ENCODE measurements at places on chromosomes 1 and 21.

DNA sequence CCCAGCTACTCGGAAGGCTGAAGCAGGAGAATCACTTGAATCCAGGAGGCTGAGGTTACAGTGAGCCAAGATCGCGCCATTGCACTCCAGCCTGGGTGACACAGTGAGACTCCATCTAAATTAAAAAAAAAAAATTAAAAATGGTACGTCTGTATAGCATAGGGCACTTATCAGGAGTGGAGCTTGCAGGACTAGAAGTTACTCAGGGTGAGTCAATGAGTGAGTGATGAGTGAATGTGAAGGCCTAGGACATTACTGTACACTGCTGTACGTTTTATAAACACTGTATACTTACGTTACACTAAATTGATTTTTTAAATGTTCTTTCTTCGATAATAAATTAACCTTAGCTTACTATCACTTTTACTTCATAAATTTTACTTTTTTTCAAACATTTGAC lies 183.6 kb downstream of the NR5A2 start:
- DNase-seq = no peak

DNA sequence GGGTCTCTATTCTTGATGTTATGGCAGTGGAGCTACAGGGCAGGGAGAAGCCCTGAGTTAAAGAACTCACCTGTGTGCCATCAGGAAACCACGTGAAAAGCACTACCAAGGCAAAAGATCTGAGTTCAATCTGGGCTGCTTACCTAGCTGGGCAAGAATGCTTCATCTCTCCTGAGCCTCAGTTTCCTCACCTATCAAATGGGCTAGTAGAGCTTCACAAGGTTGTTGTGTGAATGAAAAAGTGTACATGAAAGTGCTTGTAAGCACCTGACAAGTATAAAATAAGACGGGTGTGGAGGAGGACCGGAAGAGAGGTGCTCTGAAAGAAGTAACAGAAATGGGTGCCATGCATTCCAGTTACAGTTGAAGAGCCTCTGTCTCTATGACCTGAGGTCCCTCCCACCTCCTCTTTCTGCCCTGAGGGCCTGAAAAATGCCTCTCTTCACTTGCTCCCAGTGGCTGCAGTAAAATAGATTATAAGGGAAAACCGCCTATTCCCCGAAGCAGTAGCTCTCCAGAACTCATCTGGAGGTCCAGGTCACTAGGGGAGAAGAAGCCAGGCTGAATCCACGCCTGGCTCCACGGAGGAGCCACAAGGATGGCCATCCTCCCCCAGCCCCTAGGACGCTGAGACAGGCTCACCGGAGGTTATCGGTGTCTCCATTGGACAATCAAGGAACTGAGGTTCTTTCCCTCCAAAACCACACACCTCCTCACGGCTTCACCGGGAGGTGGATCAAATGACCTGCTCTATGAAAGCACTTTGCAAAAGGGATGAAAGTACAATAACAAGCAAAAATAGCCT lies 1.4 kb downstream of the GPR161 start:
- DNase-seq = no peak

- no peak for DNase-seq
Observed at GRCh38 chr21:44713846-44714245, 2.5 kb upstream of the TSPEAR start.

GRCh38 chr1:82485591-82486369 lies 685.0 kb downstream of the ADGRL2 start:
- DNase-seq = no peak

GRCh38 chr1:53346814-53347176 lies 18.9 kb upstream of the LRP8 start:
- no peak for DNase-seq

- no peak for DNase-seq
Observed at GRCh38 chr1:7384679-7385078, 386.4 kb upstream of the VAMP3 start.

- DNase-seq = no peak
Observed at GRCh38 chr1:184457500-184457899, 70.7 kb downstream of the C1orf21 start.

- no peak for DNase-seq
Observed at GRCh38 chr1:110506541-110506940, 12.4 kb downstream of the KCNA10 start.

GRCh38 chr1:109466452-109467300 lies at the start of gene SYPL2:
Gene SYPL2 (plus strand): TSS chr1:109466546. CDS start chr1:109466844, 298 bp downstream.
- DNase-seq = no peak

DNA sequence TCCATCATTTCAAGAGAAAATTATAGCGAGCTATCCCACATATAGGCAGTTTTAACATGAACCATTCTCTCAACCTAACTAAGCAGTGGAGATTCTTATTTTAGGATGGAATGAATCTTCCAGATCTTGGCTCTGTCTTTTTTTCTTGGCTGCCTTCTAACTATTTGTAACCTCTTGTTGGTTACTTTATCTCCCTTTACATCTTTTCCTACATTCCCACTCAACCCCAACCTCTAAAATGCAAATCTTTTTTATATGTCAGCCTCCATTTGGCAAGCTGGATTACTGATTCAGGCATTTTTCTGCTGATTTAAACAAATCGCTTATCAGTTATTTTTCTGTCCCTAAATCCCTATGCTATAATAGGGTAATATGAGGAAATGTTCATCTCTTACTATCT lies 46.9 kb upstream of the LHX8 start:
- DNase-seq = no peak

GRCh38 chr1:26225033-26225831 lies 8.8 kb upstream of the CEP85 start:
- DNase-seq = peak; percentile 31

GRCh38 chr1:193176113-193176512 lies 10.3 kb downstream of the B3GALT2 start:
- no peak for DNase-seq

GRCh38 chr1:206551986-206552326 lies 44.6 kb downstream of the RASSF5 start:
- DNase-seq = peak; percentile 60

DNA sequence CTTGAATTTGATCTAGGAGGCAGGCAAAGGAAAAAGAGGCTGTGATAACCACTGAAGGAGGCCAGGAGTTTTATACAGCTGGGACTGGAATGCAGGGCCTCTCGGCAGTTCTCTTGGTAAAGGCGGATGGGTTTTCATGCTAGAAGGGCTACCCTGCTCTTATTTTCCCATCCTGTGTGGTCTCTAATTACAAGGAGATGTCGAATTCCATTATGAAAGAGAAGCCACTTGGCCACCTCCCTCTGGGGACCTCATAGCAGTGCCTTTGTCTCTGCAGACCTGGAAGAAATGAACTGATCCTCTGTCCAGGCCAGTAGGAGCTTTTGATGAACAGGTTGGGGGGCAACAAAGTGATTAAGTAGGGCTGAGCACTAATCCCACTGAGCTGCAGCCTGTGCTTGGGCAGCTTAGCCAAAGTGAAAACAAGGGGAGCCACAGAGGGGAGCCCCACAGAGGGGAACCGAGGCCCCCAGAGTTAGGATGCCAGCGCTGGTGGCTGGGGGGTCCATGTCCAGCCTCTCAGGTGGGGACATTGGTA lies 42.2 kb upstream of the BCAR3 start:
- DNase-seq = no peak

- DNase-seq = no peak
Observed at GRCh38 chr1:145982010-145982723, 14.2 kb downstream of the TXNIP start.

- no peak for DNase-seq
Observed at GRCh38 chr1:25468033-25468432, 37.3 kb downstream of the MACO1 start.

DNA sequence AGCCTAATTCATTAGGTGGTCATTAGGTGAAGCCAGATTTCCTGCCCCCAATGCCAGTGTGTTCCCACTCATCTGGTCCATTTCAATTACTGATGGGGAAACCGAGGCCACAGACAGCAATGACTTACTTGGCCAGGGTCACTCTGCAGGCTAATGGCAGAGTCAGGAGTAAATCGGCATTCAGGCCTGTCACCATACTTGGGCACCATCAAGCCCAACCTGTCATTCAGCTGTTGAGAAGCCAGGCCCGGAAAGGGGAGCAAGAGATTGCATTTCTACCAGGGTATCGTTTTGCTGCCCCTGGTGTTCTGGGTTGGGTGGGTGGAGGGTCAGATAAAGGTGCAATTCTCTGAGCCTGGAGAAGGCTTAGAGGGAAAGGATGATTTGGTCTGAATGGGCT lies 8.0 kb upstream of the TMEM61 start:
- DNase-seq = no peak

DNA sequence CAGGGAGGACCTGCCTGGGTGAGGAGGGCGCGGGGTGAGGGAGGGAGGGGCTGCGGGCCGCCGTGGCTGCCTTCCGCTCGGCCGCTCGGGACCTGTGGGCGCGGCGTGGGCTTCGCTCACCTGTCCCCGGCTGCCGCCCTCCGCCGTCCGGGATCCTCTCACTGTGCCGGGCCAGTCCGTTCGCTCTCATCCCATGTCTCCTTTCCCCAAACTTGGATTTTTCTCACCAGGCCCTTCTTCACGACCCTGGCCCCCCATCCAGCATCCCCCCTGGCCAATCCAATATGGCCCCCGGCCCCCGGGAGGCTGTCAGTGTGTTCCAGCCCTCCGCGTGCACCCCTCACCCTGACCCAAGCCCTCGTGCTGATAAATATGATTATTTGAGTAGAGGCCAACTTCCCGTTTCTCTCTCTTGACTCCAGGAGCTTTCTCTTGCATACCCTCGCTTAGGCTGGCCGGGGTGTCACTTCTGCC lies 362 bp downstream of the ZBTB48 start:
- no peak for DNase-seq

DNA sequence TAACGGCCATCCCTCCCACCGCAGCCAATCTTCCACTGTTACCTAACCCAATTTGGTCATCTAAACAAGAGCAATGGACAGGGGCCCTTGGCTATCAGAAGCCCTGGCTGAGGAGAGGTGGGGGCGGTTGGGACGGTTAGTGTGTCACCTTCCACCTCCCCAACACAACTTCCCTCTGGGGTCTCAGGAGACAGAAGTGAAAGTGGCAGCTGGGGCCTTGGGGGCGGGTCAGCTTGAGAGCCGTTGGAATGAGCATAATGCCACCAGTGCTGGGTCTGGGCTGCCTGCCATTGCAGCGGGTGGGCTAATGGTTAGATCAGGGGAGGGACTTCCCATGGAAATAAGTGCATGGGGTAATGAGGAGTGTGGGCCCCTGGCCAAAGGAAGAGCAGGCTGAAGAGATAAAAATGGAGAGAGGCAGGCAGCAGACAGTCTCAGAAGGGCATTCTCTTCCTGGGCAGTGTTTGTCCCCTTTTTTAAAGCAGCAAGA lies 7.9 kb downstream of the MEF2D start:
- DNase-seq = no peak

DNA sequence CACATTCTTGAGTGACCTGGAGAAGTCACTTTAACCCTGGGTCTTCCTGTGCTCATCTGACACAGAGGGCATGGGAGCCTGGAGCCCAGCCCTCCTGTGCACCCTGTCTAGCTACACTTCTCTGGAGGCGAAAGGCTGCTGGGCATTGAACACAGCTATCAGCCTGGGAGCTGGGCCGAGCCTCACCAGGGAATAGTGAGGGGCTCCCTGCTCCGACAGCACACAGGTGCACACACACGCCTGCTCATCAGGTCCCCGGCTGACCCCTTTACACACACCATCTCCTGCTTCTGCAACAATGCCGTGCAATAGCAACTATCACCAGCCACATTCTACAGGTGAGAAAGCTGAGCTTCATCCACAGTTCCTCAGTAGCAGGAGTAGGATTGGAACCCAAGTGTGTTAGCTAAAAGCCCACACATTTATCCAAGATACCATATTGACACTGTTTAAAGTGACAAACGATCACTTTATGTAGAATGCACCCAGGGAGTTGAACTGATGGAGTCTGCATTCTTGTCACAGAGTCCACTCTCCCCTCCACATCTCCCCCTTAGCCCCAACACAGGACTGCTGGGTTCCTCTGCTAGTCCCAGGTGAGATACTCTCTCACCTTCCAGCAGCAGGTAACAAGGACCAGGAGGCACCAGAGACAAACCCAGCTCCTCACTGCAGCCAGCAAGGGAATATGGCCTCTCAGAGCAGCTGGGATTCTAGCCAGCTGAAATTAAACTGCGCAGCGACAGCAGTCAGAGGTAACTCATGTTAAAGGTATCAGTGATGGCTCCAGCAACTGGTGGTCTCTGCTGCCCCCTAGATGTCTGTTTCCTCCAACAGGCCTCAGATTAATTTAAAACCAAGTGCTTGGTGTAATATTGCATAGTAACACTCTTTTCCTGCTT lies 18.3 kb upstream of the CAPN8 start:
- DNase-seq = peak; percentile 34

DNA sequence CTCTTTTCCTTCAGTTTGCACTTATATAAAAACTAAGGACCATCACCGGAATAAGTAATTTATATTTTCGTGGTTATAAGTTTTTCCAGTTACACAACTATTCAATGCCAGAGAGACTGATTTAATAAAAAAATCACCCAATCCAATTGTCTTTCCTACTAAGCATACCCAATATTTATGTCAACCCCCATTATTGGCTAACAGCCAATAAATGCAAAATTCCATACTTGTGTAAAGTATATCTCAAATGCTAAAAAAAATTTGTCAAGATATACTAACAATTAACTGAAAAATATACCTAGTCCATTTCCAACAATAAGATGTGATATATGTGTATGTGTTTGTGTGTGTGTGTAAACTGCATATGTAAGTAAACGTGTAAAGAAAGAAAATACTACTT lies 117.4 kb downstream of the AGBL4 start:
- DNase-seq = no peak

- no peak for DNase-seq
Observed at GRCh38 chr1:17340358-17340757, 31.6 kb upstream of the PADI6 start.

DNA sequence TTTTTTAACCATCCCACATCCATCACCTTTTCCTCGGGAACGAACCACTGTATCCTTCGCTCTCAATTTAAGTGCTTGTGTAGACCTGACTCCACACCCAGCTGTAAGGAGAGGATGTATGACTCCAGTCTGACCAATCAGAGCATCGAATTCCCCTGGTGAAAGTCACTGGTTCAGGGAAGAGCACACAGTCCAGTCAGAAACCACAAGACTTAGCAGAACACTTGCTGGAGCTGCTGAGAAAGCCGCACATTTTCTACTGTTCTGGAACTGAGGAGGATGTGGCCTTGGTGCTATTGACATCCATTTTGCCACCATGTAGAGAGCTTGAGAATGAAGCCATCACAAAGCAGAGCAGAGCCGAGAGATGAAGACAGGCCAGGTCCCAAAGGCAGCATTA lies 59.9 kb upstream of the CNN3 start:
- no peak for DNase-seq

- no peak for DNase-seq
Observed at GRCh38 chr1:201711811-201712210, 117.1 kb upstream of the IPO9 start.

Measured in activated T-cell treated with anti-CD3 and anti-CD28 coated beads for 48 hours (primary cell).